Purkinje cell (primary cell): ENCODE measurements at places on chromosomes 12 and 14. TPM values are rescaled to one million over a fixed set of nuclear protein-coding genes. Genes with fewer than 3 reads are reported as not detected.

PFDN5 gene
- 1,122 and 1,202 TPM in 2 replicates for polyA plus RNA-seq

KLHL33 gene
- polyA plus RNA-seq: 0.08 and 0.16 TPM in 2 replicates

SVOP gene
- 2.7 and 6.5 TPM in 2 replicates for polyA plus RNA-seq

RASSF9 gene
- polyA plus RNA-seq: not detected in 2 replicates

CFAP54 gene
- polyA plus RNA-seq: 0.35 and 2.8 TPM in 2 replicates

EMP1 gene
- polyA plus RNA-seq: not detected in 2 replicates

DCN gene
- 5.3 and 12.2 TPM in 2 replicates for polyA plus RNA-seq

KRT74 gene
- polyA plus RNA-seq: 0.35 and 0.92 TPM in 2 replicates

MUCL1 gene
- polyA plus RNA-seq: 2.0 TPM in 1 of 2 replicates, not detected in the other

CISTR gene
- 0.62 TPM in 1 of 2 replicates, not detected in the other for polyA plus RNA-seq

AQP2 gene
- polyA plus RNA-seq: not detected in 2 replicates

MANSC1 gene
- 35.0 and 35.7 TPM in 2 replicates for polyA plus RNA-seq

RERGL gene
- polyA plus RNA-seq: 3.9 and 4.0 TPM in 2 replicates

AICDA gene
- not detected in 2 replicates for polyA plus RNA-seq

M6PR gene
- 81.7 and 85.7 TPM in 2 replicates for polyA plus RNA-seq

CHURC1 gene
- 309 and 360 TPM in 2 replicates for polyA plus RNA-seq

TMEM116 gene
- polyA plus RNA-seq: 30.0 and 32.1 TPM in 2 replicates

DNAI7 gene
- polyA plus RNA-seq: 2.0 and 6.2 TPM in 2 replicates

LIN7A gene
- polyA plus RNA-seq: 4.0 and 4.4 TPM in 2 replicates

PLBD2 gene
- polyA plus RNA-seq: 21.0 and 25.4 TPM in 2 replicates
